ENCODE measurements at places on chromosomes 3 and 15. TPM values are rescaled to one million over a fixed set of nuclear protein-coding genes. Genes with fewer than 3 reads are reported as not detected.

- H3K36me3 ChIP-seq, result no peaks in the 10 kb centered on the region
- no peak overlapping the region for H3K27ac ChIP-seq
- H3K4me3 ChIP-seq, result no peak overlapping the region
- DNase-seq, result no peak
- H3K27me3 ChIP-seq, result no peaks in the 10 kb centered on the region
Measured at GRCh38 chr15:95024351-95024750, 793.0 kb downstream of the MCTP2 start.

The PLA2G4D gene
- polyA plus RNA-seq, result not detected

GRCh38 chr3:125116311-125117080 lies 60.7 kb upstream of the HEG1 start:
- H3K4me3 ChIP-seq, result no peak overlapping the region
- no peaks in the 10 kb centered on the region for H3K36me3 ChIP-seq
- no peak for DNase-seq
- H3K4me1 ChIP-seq, result peaks cover 22% of the 10 kb centered on the region
- H3K27ac ChIP-seq, result no peak overlapping the region

GRCh38 chr3:169771497-169772304 lies 1.5 kb upstream of the MYNN start:
- peaks cover 8% of the 10 kb centered on the region for H3K36me3 ChIP-seq
- peak overlapping the region; percentile 99 for H3K4me3 ChIP-seq
- peak overlapping the region; percentile 99 for H3K27ac ChIP-seq
- no peaks in the 10 kb centered on the region for H3K27me3 ChIP-seq

- no peak overlapping the region for H3K4me3 ChIP-seq
- H3K4me1 ChIP-seq, result no peaks in the 10 kb centered on the region
- no peak overlapping the region for H3K27ac ChIP-seq
Measured at GRCh38 chr3:132925256-132925930, 112.8 kb upstream of the TMEM108 start.

DNA sequence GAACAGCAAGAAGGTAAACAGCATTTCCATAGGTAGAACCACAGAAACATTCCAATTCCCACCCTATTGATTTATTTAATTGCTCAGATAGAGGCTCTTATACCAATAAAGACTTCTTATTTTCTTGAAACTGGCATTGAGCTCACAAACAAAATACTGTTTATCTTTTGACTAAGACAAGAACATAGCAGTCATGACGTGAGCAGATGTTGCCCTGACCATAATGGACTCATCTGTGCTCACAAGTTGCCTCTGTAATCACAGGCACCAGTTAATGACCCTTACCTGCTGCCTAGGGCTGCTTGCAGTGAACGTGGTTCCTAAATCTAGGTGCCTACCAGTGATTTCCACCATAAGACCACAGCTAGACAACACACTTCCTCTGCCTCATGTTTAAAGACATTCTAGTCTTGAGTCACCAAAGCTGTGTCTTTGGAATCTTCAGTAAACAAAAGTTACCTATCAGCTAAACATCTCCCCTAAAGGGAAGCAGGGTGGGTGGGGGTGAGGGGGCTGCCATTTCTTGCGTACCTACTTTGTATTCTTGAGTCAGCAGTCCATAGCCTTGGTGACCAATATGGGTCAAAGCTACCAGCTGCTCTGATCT lies 2.1 kb downstream of the FYCO1 start:
- peak overlapping the region; percentile 86 for H3K4me3 ChIP-seq
- H3K27ac ChIP-seq, result no peak overlapping the region
- H3K27me3 ChIP-seq, result peaks cover 8% of the 10 kb centered on the region
- H3K36me3 ChIP-seq, result peaks cover 2% of the 10 kb centered on the region

The MYO5C gene
- 0.25 TPM for polyA plus RNA-seq

- peaks cover 45% of the 10 kb centered on the region for H3K36me3 ChIP-seq
- no peaks in the 10 kb centered on the region for H3K4me1 ChIP-seq
- no peak overlapping the region for H3K4me3 ChIP-seq
Measured at GRCh38 chr3:185028121-185028520, 124.7 kb downstream of the C3orf70 start.

DNA sequence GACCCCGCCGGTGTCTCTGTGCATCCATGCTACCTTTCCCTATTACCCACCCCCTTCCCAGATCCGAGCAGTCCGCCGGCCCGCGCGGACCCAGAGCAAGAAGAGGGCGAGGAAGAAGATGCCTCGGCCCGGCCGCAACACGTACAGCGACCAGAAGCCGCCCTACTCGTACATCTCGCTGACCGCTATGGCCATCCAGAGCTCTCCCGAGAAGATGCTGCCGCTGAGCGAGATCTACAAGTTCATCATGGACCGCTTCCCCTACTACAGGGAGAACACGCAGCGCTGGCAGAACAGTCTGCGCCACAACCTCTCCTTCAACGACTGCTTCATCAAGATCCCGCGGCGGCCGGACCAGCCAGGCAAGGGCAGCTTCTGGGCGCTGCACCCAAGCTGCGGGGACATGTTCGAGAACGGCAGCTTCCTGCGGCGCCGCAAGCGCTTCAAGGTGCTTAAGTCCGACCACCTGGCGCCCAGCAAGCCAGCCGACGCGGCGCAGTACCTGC lies 788 bp downstream of the FOXB1 start:
- peaks cover 38% of the 10 kb centered on the region for H3K36me3 ChIP-seq
- peak overlapping the region; percentile 88 for H3K4me3 ChIP-seq
- H3K27ac ChIP-seq, result peak overlapping the region; percentile 74
- peaks cover 84% of the 10 kb centered on the region for H3K27me3 ChIP-seq

The MYZAP gene
- 5.7 TPM for polyA plus RNA-seq

The LEKR1 gene
- polyA plus RNA-seq, result 4.8 TPM

Measured in naive B cell (primary cell).